ENCODE measurements at places on chromosomes 13 and 19. TPM values are rescaled to one million over a fixed set of nuclear protein-coding genes. Genes with fewer than 3 reads are reported as not detected.

Gene ZSCAN22
- 3.6 TPM for polyA plus RNA-seq

GRCh38 chr13:51819544-51819943 lies 15.6 kb upstream of the DHRS12 start:
- no peak for DNase-seq

- DNase-seq, result no peak
Measured at GRCh38 chr13:31131470-31131961, 30.2 kb downstream of the HSPH1 start.

DNA sequence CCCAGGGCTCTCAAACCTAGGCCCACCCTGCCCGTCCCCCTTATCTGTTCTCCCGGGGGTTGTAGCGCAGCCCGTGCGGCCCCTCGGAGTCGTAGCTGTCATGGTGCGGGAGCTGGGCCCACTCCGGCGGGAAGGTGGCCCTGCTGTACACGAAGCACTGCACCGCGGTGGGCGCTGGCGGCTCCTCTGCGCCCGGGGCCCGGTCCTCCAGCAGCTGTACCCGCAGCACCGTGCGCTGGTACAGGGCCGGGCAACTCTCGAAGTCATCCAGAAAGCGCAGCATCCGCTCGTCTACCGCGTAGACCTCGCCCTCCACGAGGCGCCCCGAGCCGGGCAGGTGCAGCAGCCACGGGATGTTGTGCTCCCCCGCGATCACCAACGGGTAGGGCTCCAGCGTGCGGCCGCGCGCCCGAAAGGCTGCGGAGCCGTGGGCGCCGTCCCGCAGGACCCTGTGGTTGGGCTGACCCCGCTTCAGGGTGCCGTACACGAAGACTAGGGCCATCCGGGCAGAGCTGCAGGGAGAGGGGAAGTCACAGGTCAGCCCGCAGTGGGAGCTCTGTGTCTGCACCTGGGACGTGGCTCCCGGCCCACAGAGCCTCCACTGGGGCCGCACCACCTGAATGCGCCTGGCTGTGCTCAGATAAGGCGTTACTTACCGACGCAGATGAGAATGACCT lies 56.4 kb downstream of the GGACT start:
- DNase-seq, result no peak

- DNase-seq, result no peak
Measured at GRCh38 chr19:12187625-12188024, 24.7 kb downstream of the ZNF136 start.

DNA sequence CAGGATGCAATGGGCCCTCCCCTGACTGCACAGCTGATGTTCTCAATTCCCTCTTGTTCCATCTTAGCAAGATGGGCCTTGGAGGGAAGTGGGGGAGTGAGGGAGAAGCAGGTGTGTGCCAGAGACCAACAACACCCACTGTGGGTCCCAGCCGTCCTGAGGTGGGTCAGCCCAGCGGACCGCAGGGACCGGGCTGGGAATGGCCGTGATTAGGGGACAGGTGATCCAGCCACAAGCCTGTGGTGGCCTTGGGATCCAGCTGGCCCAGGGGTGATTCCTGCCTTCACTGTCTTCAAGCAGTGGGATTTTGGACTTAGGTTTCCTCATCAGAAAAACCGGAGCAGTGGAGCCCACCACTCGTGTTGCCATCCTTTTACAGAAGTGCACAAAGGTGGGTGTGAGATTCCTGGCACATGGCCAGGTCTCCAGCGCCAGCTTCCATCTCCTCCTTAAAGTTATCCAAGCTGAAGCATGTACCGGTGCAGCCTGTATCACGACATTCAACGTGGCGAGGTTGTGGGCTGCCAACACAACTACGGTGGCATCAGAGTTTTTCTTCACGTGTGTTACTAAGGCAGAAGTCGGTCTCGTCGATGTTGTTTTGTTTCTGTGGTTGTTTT lies 9.0 kb upstream of the ATP11A start:
- no peak for DNase-seq

GRCh38 chr19:31334101-31334848 lies 15.0 kb downstream of the TSHZ3 start:
- no peak for DNase-seq

DNA sequence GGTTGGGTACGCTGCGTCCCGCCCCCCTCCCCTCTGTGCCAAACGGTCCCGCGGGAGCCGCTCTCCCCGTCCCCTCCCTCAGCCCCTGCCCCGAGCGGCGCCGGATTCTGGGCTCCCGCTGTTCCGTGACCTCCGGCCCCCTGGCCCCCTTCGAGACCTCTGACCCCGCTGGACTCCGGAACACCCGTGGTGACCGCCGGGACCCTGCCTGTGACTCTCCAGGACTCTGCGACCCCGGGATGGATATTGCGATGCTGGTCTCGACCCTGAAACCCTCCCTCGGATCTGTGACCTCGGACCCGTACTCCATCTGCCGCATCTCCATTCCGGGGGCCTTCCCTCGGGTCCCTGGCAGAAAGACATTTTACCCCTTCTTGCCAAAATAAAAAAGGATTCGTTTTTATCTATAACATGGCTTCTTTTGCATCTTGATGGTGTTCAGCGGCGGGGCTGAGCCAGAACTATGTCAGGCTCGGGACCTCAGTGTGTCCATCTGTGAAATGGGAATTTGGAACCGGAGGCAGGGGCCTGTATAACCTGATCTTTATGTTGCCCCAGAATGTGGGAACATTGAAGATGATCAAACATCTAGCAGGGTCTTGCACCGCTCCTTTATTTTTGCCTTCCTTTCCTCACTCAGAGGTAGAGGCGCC lies 654 bp upstream of the MEGF8 start:
- DNase-seq, result no peak

DNA sequence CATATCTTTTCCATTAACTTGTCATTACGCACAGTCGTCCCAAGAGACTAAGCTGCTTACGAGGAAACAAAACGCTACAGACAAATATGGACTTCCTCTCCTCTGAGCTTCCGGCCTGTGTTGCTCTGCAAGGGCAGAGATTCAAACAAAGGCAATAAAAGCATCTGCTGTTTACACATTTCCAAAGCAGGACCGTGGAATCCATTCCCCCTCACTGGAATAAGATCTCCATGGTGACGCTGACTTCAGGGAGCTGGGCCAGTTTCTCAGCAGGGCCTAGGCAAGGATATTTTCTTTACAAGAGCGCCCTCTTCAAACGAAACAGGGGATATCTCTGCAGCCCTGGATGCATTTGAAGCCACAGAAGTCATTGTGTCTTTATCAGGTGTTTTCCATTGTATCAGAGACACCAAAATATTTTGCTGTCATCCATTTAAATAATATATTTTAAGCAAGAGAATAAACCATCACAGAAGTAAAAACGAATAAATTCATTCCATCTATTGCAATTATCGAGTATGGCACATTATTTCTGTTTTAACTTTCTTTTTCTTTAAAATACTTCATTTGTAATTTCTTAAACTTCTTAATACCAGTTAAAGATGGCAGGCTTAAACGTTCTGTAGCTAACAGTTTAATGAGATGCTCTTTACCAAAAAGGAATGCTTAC lies 177.5 kb downstream of the DCLK1 start:
- DNase-seq, result peak; percentile 88

DNA sequence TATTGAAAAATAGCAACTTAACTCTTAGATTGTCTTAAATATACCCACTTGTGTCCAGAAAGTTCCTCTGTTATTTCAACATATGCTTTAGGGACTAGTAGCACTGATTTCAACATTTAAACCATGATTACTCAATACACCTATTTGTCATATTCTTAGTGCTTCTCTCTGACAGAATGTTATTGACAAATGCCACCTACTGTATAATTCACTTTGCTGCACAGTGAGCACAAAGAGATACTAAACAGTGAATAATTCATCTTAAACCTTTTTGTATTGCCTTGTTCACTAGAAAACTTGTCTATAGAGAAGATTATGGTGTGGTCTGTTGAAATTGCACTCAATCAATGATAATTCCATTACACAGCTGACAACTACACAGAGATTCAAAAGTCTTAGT lies 692.6 kb downstream of the PCDH17 start:
- DNase-seq, result no peak

DNA sequence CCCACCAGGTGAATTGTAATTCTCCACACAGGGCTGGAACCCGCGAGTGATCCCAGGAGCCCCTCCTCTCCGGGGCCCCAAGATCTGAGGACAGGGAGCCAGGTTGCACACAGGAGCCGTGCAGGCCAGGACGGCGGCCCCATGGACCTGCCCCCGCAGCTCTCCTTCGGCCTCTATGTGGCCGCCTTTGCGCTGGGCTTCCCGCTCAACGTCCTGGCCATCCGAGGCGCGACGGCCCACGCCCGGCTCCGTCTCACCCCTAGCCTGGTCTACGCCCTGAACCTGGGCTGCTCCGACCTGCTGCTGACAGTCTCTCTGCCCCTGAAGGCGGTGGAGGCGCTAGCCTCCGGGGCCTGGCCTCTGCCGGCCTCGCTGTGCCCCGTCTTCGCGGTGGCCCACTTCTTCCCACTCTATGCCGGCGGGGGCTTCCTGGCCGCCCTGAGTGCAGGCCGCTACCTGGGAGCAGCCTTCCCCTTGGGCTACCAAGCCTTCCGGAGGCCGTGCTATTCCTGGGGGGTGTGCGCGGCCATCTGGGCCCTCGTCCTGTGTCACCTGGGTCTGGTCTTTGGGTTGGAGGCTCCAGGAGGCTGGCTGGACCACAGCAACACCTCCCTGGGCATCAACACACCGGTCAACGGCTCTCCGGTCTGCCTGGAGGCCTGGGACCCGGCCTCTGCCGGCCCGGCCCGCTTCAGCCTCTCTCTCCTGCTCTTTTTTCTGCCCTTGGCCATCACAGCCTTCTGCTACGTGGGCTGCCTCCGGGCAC lies 3.9 kb downstream of the FFAR1 start:
- DNase-seq, result no peak

DNA sequence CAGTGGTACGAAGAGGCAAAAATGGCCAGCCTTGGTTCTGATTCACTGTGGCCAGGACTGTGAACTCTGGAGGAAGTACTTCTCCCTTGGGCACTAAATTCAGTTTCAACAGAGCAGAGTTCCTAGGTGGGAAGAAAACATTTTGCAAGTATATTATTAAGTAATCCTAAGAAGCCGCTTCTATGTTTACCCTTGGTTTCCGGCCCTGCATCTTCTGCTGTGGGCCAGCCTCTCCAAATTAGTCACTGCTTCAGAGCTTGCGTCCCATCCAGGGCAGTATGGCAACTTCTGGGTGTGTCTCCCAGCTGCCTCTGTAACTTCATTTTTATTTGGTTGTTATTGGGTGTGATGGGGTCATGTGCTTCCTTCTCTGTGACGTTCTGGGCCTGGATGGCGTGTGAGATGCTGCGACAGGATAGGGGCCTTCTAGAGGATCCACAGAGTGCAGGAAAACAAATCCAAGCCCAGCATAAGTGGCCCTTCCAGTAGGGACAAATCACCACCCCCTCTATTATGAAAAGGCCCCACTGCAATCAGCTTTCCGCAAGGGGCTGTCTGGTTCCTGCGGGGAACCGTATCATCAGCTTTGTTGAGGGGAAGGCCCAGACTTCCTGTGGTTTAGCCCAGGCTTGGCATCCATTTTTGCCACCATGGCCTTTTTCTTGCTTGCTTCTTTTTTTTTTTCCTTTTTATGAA lies 55.1 kb upstream of the C1QTNF9 start:
- no peak for DNase-seq

- no peak for DNase-seq
Measured at GRCh38 chr13:39656325-39656677, 839 bp downstream of the COG6 start.

DNA sequence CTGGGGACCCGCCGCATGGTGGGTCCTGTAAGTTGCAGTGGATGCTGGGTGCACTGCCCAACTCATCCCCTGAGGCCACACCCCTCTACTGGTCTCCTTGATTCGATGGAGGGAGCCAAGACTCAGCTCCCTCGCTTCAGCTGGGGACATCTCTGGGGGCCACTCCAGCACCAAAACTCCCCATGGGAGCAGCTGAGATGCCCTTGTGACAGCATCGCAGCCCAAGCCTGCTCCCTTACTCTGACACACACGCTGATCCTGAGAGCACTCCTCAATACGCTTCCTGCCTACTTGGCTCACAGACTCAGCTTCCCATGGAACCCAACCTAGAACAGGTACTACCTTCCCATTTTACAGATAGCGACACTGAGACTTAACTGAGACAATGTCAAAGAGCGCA lies 56.2 kb downstream of the PEPD start:
- no peak for DNase-seq

DNA sequence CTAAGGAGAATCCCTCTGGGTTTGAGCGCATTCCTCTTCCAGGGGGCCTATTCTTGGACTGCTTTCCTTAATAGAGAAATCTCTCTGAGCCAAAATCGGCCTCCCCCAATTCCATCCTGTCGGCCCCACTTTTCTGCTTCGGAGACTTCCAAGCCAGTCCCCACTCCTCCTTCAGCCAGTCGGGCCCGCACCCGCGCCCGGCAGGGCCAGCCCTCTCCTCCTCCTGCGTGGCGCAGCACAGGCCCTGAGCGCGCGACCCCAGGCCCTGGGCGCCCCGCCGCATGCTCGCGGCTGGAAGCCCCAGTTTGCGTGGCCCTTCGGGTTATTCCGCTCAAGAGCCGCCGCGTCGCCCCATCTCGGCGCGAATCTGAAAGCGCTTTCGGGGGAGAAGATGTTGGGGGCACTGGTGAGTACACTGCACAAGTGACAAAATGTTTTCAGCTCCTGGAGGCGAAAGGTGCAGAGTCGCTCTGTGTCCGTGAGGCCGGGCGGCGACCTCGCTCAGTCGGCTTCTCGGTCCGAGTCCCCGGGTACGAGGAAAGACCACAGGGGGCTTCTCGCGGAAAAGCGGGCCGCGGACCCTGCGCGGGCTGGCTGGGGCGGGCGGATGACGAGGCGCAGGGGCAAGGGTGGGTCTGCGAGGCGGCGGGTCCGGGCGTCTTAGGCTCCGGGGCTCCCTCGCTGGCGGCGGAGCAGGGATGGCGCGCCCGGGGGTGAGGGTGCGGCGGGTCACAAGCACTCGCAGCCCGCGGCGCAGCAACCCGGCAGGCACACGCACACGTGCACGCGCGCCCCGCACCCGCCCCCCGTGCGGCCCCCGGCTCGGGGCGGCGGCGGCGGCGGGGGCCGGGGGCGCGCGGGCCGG lies at the start of gene IL17D:
IL17D (plus strand) TSS at position 785 of the 865 bp plus-strand sequence. CDS start 303 bp downstream, outside the sequence.
- DNase-seq, result no peak

DNA sequence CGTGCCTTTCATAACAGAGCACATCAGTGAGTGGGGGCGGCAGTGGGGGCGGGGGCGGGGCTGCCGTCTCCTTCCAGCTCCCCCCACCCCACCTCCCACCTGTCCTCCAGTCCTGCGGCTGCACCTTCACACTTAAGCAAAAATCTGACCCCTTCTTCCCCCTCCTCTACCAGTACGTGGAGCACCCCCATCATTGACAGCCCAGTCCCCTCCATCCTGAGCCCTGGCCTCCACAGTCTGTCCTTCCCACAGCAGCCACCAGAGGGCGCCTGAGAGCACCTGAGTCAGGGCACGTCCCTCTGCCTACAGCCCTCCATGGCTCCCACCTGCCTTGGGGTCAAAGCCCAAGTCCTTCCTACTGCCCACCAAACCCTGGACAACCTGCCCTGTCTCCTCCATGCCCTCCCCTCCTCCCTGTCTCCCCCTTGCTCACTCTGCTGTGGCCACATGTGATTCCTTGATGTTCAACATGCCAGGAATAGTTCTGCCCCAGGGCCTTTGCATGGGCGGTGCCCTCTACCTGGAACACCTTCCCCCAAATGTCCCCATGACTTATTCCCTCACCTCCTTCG lies 4.0 kb downstream of the EBI3 start:
- no peak for DNase-seq

GRCh38 chr19:45041125-45041524 lies 2.3 kb downstream of the CLASRP start:
- DNase-seq, result no peak

Measured in renal cortex interstitium (tissue), 15 donors.